ENCODE measurements at places on chromosomes 4 and X. TPM values are rescaled to one million over a fixed set of nuclear protein-coding genes. Genes with fewer than 3 reads are reported as not detected.

The IGFBP7 gene
- 617 TPM for total RNA-seq

The BEND4 gene
- not detected for total RNA-seq

The TRIM61 gene
- 0.98 TPM for total RNA-seq

- peak; percentile 9 for DNase-seq
Observed at GRCh38 chrX:119235051-119235511, 1.0 kb upstream of the PGRMC1 start.

GRCh38 chrX:32933548-32933947 lies 277.8 kb downstream of the DMD start:
- DNase-seq: no peak

- DNase-seq: no peak
Observed at GRCh38 chr4:55012363-55013230, 112.8 kb downstream of the KDR start.

DNA sequence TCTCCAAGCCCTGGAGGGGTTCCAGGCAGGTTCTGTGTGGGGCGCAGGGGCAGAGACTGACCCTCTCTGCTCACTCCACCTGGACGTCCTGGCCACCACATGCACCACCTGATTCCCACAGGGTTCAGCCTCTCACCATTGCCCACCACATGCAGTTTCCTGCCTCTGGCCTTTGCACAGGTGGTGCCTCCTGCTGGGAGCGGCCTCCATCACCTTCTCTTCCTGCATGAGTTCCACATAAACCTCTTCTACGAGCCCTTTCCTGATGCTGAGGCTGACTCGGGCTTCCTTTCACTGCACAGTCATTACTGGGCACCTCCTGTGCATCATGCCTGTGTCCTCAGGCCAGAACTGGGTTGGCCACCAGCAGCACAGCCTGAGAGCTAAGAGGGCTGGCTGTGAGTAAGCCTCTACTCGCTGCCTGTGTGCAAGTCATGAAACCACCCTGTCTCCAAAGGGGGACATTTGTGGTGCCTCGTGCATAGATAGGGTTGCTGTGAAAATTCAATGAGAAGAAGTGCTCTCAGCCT lies 19.9 kb downstream of the MAN2B2 start:
- DNase-seq: no peak

DNA sequence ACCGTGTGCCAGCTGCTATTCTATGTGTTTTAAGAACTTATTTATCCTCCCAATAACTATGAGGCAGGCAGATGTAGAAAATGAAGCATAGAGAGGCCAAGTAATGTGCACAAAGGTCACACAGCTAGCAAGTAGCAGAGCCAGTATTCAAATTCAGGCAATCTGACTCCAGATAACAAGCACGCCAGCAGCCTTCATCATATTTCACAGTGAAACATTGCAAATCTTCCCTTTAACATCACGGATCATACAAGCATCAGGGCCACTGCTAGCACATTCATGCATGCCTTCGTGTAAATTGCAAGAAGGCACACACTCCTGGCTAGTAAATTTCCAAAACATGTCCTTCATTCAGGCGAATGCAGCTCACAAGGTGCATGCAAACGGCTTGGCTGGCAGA lies 33.1 kb downstream of the MAOB start:
- no peak for DNase-seq

DNA sequence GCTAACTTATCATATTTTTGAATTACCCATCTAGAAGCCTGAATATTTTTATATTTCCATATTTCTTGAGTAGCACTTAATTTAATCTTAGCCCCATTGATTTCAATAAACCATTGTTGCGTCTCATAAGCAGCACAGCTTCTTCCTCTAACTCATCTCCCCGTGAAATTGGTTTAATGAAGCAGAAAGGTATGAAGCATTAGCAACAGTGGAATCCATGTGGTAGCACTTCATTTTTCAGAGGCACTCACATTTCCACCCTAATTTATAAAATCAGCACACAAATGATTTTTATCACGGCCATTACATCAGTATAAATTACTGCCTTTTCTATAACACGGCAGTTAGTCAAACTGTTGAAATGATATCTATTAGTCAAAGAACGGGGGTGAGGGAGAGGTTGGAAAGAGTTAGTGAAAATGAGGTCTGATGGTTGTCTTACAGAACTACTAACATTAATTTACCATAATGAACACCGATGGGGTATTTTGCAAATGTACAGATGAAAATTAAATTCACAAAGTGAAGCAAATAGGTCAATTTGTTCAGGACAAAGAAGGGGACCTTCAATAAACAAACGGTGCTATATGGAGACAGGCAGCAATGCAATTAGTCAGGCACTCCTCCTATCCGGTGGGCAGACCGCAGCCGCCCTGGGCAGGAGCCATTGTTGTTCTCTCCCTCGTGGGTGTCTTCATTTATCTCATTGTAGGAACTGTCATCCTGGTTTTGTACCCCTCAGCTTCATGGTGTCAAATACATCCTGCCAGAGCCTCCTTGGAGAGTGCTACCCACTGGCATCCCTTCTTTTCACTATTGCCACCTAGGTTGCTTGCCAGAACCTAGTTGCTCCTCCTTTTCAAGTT lies 205.7 kb downstream of the SOX3 start:
- no peak for DNase-seq

DNA sequence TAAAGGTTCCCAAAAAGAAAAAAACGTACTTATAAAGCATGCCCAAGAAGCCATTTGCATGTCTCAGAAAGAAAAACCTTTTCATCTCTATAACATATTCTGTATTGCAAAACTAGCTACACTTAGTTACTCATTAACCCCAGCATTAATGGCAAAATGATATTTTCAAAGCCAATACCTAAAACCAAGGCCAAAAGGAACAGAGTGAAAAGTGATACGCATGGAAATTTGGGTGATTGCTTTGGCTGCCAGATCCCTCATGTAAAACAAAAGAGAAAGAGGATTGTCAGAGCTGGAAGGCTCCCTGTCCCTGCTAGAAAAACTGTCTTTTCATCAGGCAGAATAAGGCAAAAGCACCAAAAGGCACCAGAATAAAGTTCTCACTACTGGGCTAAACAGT lies 46.8 kb upstream of the RADX start:
- DNase-seq: no peak

DNA sequence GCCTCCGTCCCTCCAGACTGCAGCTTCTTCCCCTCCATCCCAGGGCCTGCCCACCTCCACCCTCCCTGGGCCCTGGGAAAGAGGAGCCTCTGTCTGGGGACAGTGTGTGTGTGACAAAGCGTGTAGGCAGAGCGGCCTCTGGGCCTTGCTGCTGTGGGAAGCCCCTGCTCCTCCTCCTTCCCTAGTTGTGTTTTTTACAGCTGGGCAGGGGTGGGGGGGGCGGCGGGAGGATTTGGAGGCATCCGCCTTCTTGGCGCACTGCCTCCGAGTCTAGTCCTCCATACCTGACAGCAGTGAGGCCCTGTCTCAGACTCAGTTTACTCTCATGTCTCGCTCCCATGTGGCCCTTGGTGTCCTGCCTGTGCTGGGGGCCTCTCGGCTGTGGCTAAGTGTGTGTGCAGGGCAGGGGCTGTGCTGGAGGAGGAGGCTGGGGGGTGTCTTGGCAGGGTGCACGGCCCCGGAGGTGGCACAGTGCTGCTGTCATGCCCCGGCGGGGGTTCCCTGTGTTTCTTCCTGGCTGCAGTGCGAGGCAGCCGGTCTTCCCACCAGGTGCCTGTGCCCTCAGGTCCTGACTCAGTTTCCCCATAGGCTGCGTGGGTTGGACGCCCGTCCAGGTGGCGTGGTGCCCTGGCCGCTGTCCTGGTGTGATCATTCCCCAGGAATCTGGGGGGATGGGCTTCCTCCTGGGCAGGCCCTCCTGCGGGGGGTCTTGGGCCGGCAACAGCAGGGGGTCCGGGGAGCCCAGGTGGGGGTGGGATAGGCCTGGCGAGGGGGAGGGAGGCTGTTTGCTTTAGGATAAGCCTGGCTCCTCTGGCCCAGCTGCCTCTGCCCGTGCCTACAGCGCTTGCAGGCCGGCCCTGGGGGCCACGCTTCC lies 7.0 kb downstream of the FGFRL1 start:
- no peak for DNase-seq

DNA sequence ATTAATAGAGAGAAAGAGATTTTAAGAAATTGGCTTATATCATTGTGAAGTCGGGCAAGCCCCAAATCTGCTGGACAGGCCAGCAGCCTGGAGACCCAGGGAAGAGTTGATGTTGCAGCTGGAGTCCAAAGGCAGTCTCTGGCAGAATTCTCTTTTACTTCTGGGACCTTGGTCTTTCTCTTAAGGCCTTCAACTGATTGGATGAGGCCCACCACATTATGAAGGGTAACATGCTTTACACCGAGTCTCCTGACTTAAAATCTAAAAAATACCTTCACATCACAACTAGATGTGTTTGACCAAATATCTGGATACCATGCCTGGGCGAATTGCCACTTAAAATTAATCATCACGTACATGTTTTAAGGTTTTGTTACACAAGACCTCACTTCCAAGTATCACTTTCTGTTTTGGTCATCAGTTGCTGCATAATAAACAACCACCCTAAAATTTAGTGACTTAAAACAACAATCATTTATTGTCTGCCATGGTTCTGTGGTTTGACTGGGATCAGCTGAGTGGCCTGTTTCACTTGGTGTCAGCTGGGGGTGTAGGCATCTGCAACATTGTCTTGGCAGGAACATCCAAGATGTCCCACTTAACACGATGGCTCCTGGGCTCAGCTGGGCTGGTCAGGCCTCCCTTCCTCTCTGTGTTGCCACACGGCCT lies 3.4 kb downstream of the CD38 start:
- no peak for DNase-seq

- DNase-seq: no peak
Observed at GRCh38 chr4:48841045-48841827, 10.3 kb downstream of the OCIAD1 start.
